ENCODE measurements at places on chromosomes 16 and 17.

DNA sequence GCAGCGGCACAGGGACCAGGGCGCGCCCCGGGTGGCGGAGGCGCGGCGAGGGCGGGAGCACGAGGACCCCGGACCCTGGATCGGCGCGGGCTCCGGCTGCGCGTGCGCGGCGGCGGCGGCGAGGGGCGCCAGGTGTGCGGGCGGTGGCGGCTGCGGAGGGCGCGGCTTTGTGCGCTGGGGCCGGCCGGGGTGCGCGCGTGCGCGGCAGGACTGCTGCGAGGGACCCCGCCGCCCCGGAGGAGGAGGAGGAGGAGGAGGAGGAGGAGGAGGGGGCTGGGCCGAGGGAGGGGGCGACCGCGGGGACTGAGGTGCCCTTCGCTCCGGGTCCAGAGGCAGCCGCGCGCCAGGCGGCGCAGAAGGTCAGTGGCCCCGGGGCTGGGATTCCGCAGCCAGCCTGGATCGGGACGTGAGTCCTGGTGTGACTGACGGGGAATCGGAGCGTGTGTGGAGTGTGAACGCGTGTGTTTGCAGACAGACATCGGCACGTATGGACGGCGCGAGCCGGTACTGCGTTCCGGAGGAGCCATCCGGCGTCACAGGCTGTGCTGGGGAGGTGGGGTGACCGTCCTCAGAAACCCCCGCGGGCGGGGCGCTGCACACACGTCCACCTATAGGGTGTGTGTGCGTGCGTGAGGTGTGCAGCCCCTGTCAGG lies 19.5 kb upstream of the RAP1GAP2 start:
- DNase-seq, result no peak

GRCh38 chr16:31767267-31767666 lies 106.3 kb upstream of the ZNF267 start:
- no peak for DNase-seq

- no peak for DNase-seq
Observed at GRCh38 chr16:16151315-16151714, 72.0 kb downstream of the ABCC6 start.

DNA sequence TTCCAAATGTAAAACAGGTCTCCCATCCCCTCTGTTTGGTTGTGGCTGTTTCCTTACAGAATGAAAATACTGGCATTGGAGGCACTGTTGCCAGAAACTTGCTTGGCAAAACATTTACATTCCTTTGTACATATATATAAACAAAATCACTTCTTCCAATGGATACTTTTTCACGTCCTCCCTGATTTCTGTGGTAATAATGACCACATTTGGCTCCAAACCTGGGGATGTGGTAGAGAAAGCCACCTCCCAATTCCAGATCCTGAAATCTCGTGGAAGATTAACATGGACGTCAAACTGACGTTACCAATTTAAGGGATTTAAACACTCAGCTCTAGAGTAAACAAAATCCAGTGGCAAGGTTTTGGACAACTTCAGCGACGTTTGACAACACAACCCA lies 370.8 kb upstream of the ZFHX3 start:
- no peak for DNase-seq

- DNase-seq, result peak; percentile 18
Observed at GRCh38 chr16:69311533-69312387, 610 bp downstream of the VPS4A start.

- no peak for DNase-seq
Observed at GRCh38 chr16:28569021-28569420, 15.3 kb downstream of the SGF29 start.

GRCh38 chr17:44623070-44623725 lies 33.1 kb upstream of the MEIOC start:
- peak; percentile 8 for DNase-seq

- DNase-seq, result no peak
Observed at GRCh38 chr17:64520359-64520758, 13.6 kb downstream of the CEP95 start.

- DNase-seq, result peak; percentile 73
Observed at GRCh38 chr16:18983565-18984434, at the start of gene TMC7. TMC7 (plus strand) TSS chr16:18983934; CDS start chr16:18984064, 130 bp downstream.

DNA sequence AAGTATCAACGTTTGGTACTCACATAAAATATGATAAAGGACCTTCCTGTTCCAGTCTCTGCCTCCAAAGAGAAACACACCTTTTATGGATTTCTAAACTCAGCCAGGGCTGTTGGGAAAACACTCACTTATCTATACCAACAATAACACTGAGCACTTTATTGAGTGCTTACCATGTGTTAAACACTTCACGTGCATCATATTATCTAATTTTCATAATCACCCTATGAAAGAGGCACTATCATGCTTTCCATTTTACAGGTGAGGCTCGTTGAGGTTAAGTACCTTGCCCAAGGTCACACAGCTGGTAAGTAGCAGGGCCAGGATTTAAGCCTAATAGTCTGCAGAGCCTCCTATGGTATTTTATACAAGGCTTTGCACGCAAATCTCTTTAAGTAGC lies 251.5 kb upstream of the SOX9 start:
- DNase-seq, result no peak

GRCh38 chr16:73568769-73569168 lies 520.8 kb upstream of the ZFHX3 start:
- DNase-seq, result no peak

DNA sequence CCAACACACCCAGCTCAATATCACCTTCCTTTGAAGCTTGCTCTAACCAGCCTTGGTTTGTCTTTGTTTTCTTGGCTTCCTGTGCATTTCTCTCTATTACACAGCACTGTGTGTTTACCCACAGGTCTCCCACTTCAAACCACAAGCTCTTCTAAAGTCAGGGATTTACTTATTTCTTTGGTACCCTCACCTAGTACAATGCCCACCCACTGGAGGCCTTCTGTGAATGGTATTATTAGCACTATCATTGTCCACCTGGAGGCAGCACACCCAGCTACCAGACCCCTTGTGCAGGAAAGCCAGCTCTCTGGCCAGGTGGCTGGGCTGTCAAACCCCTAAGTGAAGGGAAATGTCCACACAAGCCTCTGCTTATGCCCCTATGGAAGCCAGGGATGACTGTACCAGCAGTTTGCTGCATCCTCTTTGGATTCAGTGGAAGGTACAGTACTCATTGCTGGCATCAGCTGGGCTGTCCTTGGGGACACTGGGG lies 9.4 kb upstream of the TOP2A start:
- DNase-seq, result no peak

DNA sequence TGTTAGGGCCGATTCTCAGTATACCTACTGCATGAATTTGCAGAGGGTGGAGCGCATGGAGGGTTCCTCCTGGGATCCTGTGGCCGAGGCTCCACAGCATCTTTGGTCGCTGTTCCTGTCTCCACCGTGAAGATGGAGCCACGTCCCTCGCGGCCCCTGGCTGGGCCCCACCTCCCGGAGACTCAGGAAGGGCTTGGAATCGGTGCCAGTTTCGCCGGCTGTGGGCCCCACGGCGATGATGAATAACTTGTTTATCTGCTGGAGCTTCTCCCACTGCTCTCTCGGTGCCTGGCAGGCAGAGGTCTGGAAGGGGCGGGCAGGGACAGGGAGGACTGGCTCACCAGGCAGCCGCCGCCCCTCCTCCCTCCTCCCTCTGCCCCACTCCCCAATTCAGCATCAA lies 8.1 kb downstream of the SLC5A11 start:
- peak; percentile 30 for DNase-seq
